ENCODE measurements at places on chromosomes 6 and 20. TPM values are rescaled to one million over a fixed set of nuclear protein-coding genes. Genes with fewer than 3 reads are reported as not detected.

GRCh38 chr6:50842446-50842845, 23.8 kb downstream of the TFAP2B start:
- H3K27ac ChIP-seq: no peak overlapping the region
- no peak overlapping the region for H3K4me3 ChIP-seq
- DNase-seq: no peak
- no peaks in the 10 kb centered on the region for H3K36me3 ChIP-seq
- H3K4me1 ChIP-seq: no peaks in the 10 kb centered on the region
- no peaks in the 10 kb centered on the region for H3K27me3 ChIP-seq

DNA sequence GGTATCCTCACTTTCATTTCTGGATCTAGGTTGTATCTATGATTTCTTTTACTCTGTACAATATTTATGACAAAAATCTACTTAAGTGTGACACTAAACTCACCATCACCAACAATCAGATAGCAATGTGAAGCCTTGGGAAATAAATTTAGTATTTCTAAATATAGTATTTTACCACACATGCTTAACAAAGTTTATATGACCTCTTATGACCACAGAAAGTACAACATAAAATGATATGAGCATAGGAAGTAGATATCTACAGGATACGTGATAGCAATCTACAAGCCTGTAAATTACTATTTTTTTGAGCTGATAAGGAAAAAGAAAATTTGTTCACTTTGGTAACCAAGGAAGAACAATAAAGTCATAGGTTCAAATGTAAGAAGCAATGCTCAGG, 910.4 kb upstream of the CITED2 start:
- no peak for DNase-seq
- no peak overlapping the region for H3K4me3 ChIP-seq
- no peak overlapping the region for H3K27ac ChIP-seq
- H3K27me3 ChIP-seq: no peaks in the 10 kb centered on the region

CRYBG1 gene
- total RNA-seq: 3.6 TPM

DNA sequence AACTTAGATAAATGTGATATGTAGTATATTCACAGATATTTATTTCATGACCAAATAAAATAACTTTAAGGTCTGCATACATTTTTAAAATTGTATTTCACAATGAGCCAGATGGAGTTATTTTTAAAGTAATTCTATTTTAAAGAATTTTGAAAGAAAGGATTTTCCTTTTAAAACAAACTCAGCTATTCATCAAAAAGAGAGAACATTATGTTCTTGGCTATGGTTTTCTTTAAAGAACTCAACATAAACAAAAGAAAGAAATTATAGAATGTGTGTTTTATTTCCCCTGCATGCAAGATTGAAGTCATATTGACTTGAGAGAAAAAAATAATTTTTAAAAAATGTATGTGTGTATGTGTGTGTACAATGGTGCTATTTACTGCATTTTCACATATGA, 1023.6 kb upstream of the CITED2 start:
- no peaks in the 10 kb centered on the region for H3K27me3 ChIP-seq
- no peaks in the 10 kb centered on the region for H3K4me1 ChIP-seq
- H3K27ac ChIP-seq: no peak overlapping the region

JAG1 gene
- total RNA-seq: 91.7 TPM

RIPPLY2 gene
- total RNA-seq: not detected

MYLK2 gene
- total RNA-seq: not detected

- H3K27me3 ChIP-seq: no peaks in the 10 kb centered on the region
- no peak for DNase-seq
- H3K27ac ChIP-seq: no peak overlapping the region
- no peaks in the 10 kb centered on the region for H3K36me3 ChIP-seq
- no peaks in the 10 kb centered on the region for H3K4me1 ChIP-seq
- no peak overlapping the region for H3K4me3 ChIP-seq
These were observed 22.9 kb downstream of the RANBP9 start for GRCh38 chr6:13688692-13689196.

GRCh38 chr6:43702534-43703440, 15.2 kb upstream of the MRPS18A start:
- no peak overlapping the region for H3K4me3 ChIP-seq
- H3K27me3 ChIP-seq: no peaks in the 10 kb centered on the region
- H3K4me1 ChIP-seq: peaks cover 23% of the 10 kb centered on the region
- no peaks in the 10 kb centered on the region for H3K36me3 ChIP-seq
- H3K27ac ChIP-seq: peak overlapping the region; percentile 88

DNA sequence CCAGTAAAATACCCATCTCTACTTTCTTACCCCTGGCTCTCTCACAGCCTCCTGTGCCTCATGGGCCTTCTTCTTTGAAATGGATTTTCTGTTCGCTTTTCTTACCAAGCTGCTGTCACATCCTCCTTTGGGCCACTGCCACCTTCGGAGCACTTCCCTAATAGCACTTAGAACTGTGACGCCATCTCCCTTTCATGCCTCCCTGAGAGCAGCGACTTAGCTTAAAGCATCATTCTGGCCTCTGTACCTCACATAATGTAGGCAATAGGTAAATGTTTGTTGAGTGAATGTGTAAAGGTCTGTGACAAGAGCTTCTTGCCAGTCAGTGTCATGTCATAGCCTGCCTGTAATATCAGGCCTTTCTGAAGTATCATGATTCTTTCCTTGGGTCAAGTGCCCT, 78.8 kb downstream of the ADGRG6 start:
- H3K27ac ChIP-seq: no peak overlapping the region
- H3K27me3 ChIP-seq: no peaks in the 10 kb centered on the region
- no peaks in the 10 kb centered on the region for H3K4me1 ChIP-seq
- no peak overlapping the region for H3K4me3 ChIP-seq

SMLR1 gene
- not detected for total RNA-seq

DNA sequence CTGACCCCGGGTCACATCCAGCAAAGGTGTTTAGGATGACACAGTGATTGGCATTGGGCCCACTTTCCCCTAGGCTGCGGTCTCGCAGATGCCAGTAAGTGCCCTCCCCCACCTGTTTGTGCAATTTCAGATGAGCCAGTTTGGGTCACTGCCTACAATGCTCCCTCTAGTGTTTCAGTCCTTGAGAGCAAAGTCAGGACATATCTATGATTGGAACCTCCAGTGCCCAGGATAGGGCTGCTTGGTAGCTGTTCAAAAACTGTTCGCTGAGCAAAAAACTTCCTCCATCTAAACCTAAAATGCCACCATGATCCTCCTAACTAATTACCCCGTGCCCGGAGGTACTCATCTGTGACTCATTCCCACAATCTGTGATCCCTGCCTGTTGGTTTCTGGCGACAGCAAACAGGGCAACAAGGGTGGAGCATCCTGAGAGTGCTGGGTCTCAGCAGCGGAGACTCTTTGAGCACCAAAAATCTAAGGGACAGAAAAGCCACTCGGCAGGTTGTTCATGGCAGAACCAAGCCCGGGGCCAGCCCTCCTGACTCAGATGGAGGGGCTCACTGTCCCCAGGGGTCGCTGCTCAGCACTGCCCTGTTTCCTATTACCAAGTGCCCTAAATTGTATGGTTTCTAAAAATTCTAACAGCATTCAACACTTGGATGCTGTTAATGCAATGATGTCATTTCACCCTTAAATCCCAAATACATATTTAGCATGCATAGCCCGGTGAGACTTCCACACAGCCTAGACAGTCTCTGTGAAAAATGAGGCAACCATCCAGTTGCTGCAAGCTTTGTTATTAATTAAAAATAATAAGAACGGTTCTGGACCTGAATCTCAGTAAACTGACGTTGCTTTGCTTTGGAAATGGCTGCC, 5.0 kb downstream of the VSX1 start:
- H3K27ac ChIP-seq: no peak overlapping the region
- no peak for DNase-seq
- H3K4me3 ChIP-seq: no peak overlapping the region
- peaks cover 7% of the 10 kb centered on the region for H3K4me1 ChIP-seq
- peaks cover 11% of the 10 kb centered on the region for H3K27me3 ChIP-seq

DNA sequence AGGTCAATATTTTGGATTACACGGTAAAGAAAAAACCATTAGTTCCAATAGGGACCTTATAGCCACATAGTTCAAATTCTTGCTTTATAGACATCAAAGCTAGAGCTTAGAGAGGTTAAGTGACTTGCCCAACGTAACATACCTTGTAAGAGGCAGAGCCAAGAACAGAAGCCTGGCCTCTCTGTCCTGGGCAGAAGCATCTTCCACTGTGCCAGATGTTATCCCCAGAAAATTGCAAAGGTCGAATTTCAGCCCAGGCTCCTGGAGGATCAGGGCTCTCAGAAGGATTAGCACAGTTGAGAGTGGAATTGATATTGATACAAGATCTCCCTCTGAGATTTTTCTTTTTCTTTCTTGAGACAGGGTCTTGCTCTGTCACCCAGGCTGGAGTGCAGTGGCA, 6.1 kb downstream of the SMIM28 start:
- no peak overlapping the region for H3K27ac ChIP-seq
- DNase-seq: no peak
- H3K36me3 ChIP-seq: no peaks in the 10 kb centered on the region
- H3K4me3 ChIP-seq: no peak overlapping the region
- H3K4me1 ChIP-seq: no peaks in the 10 kb centered on the region

KIF25 gene
- total RNA-seq: not detected

- H3K4me3 ChIP-seq: no peak overlapping the region
- no peaks in the 10 kb centered on the region for H3K27me3 ChIP-seq
- no peaks in the 10 kb centered on the region for H3K4me1 ChIP-seq
- no peaks in the 10 kb centered on the region for H3K36me3 ChIP-seq
These were observed 28.5 kb upstream of the CITED2 start for GRCh38 chr6:139402876-139403386.

GRCh38 chr6:119749335-119749734, 399.8 kb upstream of the MAN1A1 start:
- no peaks in the 10 kb centered on the region for H3K27me3 ChIP-seq
- H3K27ac ChIP-seq: no peak overlapping the region
- no peak for DNase-seq
- no peaks in the 10 kb centered on the region for H3K4me1 ChIP-seq

DNA sequence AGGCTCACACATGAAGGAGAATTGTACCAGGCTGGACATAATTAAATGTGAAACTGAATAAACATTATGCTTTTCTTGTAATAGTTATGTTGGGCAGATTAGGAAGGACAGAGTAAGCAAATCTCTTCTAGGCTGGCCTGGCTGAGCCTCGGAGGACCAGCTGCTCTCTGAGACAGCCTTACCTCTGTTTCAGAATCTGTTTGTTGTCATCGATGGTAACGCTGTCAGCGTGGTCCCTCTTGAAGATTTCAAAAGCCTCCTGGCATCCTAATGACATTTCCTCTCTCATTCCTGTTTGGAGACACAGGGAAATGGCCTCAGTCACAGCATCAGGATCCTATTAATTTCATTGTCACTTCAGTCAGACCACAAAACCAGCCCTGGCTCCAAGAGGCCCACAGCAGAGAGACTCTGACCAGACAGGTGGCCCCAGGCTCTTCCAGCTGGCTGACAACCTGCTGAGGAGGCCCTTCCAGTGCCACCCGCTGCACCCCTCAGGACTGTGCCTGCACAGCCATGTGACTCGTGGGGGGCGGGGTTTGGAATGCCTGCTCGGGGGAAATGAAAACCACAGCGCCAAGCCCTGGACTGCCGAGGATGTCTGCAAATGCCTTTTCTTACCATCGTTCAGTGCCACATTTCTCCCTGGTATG, 108.5 kb upstream of the KCNK16 start:
- no peaks in the 10 kb centered on the region for H3K27me3 ChIP-seq
- no peaks in the 10 kb centered on the region for H3K36me3 ChIP-seq
- no peak for DNase-seq
- no peak overlapping the region for H3K4me3 ChIP-seq
- H3K27ac ChIP-seq: peak overlapping the region; percentile 11

CYP21A2 gene
- total RNA-seq: not detected

GRCh38 chr6:142167071-142167470, 20.0 kb downstream of the VTA1 start:
- no peaks in the 10 kb centered on the region for H3K27me3 ChIP-seq
- no peak overlapping the region for H3K4me3 ChIP-seq
- no peaks in the 10 kb centered on the region for H3K4me1 ChIP-seq
- no peak for DNase-seq
- no peaks in the 10 kb centered on the region for H3K36me3 ChIP-seq
- H3K27ac ChIP-seq: no peak overlapping the region

POM121L2 gene
- total RNA-seq: not detected

SLA2 gene
- not detected for total RNA-seq

DNA sequence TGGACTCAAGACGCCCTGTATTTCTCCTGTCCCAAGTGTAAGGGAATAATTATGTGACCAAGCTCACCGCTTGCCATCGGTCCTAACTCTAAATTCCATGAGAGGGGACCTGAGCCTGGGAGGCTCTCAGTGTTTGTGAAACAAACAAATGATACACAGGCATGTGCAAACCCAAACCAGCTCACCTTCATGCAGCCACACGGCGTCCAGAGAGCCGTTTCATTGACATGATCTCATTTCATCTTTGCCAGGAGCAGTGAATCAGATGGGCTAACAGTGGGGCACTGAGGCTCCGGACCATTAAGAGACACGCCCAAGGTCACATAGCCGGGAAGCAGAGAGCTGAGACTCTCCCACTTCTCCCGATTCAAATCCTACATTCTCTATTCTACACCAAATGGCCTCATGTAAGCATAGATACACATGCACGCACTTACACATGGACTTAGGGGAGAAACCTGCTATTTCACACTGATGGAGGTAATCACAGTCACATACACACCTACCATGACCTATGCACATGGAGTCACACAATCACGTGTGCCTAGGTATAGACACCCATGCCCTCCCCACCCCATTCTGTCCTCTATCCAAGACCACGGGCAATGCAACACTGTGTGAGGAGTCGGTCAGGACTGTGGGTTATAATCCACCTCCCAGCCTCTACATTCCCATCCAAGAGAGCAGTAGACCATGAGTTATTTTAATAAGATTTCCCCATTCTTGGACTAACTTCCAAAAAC, 1.1 kb downstream of the BNIP5 start:
- H3K36me3 ChIP-seq: no peaks in the 10 kb centered on the region
- no peak overlapping the region for H3K4me3 ChIP-seq
- no peak overlapping the region for H3K27ac ChIP-seq
- H3K27me3 ChIP-seq: no peaks in the 10 kb centered on the region
- DNase-seq: no peak

GRCh38 chr6:3449750-3450305, 7.0 kb downstream of the SLC22A23 start:
- no peaks in the 10 kb centered on the region for H3K36me3 ChIP-seq
- no peaks in the 10 kb centered on the region for H3K27me3 ChIP-seq
- no peak overlapping the region for H3K27ac ChIP-seq
- no peaks in the 10 kb centered on the region for H3K4me1 ChIP-seq
- H3K4me3 ChIP-seq: no peak overlapping the region

- no peaks in the 10 kb centered on the region for H3K4me1 ChIP-seq
- no peaks in the 10 kb centered on the region for H3K36me3 ChIP-seq
- no peak overlapping the region for H3K27ac ChIP-seq
- no peaks in the 10 kb centered on the region for H3K27me3 ChIP-seq
These were observed 20.6 kb upstream of the SIRPA start for GRCh38 chr20:1874450-1875182.

- H3K4me1 ChIP-seq: no peaks in the 10 kb centered on the region
- no peak overlapping the region for H3K27ac ChIP-seq
- H3K4me3 ChIP-seq: no peak overlapping the region
- no peaks in the 10 kb centered on the region for H3K36me3 ChIP-seq
These were observed 14.4 kb downstream of the SLC2A4RG start for GRCh38 chr20:63754008-63754407.

DNA sequence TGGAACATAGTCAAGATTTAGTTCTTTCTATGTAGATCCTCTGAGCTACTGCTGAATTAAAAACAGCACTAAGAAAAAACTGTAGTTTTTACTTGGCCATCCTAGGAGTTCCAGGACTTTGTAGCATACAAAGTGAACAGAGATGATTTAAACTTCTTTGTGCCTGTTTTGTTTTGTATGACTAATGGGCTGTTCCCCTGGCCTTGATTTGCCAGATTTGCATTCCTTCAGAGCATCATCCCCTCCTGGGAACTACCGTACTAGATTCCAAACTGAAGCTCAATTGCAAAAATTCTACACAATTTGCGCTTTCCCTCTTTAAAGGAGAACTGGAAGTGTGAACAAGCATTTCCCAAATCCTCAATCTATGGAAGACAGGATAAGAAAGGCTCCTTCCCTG, 23.1 kb downstream of the ACOT13 start:
- H3K36me3 ChIP-seq: no peaks in the 10 kb centered on the region
- H3K4me1 ChIP-seq: no peaks in the 10 kb centered on the region
- H3K27ac ChIP-seq: no peak overlapping the region
- no peak overlapping the region for H3K4me3 ChIP-seq
- no peak for DNase-seq
